ENCODE measurements at places on chromosomes 2 and 18.

- DNase-seq: no peak
These were observed 40.0 kb downstream of the GKN2 start for GRCh38 chr2:68912732-68913131.

DNA sequence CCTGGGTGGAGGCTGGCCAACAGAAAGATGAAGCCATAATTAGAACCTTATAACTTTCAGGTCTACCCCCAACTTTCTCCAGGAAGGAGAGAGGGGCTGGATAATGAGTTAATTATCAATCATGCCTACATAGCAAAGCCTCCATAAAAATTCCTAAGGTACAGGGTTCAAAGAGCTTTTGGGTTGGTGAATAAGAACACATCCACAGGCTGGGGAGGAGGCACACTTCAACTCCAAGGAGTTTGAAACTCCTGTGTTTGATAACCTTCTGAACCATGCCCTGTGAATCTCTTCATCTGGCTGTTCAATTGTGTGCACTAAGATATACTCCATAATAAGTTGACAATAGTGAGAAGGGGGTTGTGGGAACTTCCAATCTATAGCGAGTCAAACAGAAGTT is 552.3 kb downstream of the TDRD15 start:
- no peak for DNase-seq

DNA sequence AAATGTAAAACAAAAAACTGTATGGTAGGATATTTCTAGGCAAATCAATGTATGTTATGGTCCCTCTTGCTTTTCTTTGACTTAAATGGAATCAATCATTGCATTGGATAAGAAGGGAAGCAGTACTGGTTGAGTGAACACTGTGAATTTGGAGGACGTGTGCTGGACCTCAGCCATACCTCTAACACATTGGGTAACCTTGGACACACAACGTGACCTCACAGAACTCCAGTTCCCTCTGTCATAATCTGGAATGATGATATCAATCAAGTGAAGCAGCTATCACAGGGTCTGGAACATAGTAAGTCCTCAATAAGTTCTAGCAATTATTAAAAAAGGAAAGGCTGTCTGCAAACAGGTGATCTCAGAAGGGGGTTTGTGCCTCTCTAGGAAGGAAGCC is 474.9 kb upstream of the TCF4 start:
- no peak for DNase-seq

GRCh38 chr2:64695721-64696261 is 42.1 kb upstream of the SERTAD2 start:
- no peak for DNase-seq

GRCh38 chr2:188303363-188304031 is 11.8 kb downstream of the GULP1 start:
- DNase-seq: no peak

GRCh38 chr18:5662586-5663090 is 118.8 kb upstream of the EPB41L3 start:
- DNase-seq: no peak

GRCh38 chr2:127530245-127531140 is 4.2 kb upstream of the IWS1 start:
- DNase-seq: no peak

- no peak for DNase-seq
These were observed 142.5 kb downstream of the OTX1 start for GRCh38 chr2:63192889-63193774.

GRCh38 chr2:18096836-18097405 is 218.5 kb downstream of the KCNS3 start:
- no peak for DNase-seq

DNA sequence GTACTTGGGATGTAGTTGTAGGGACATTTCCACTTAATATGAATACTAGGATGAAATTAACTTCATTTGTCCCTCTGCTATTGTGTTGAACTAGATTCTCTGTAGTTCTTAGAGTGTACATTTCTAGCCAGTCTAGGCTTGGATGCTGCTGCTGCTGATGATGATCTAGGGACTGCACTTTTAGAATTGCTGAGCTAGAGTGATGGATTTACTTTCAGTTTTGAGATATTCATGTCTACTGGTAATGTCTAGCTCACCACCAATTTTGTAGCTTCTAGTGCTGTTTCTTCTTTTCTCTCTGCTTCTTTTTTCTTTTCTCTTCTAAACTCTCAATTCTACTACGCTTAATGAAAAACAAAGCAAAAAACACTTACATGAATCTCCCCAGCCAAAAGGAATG is 49.4 kb downstream of the MRPS9 start:
- DNase-seq: no peak

DNA sequence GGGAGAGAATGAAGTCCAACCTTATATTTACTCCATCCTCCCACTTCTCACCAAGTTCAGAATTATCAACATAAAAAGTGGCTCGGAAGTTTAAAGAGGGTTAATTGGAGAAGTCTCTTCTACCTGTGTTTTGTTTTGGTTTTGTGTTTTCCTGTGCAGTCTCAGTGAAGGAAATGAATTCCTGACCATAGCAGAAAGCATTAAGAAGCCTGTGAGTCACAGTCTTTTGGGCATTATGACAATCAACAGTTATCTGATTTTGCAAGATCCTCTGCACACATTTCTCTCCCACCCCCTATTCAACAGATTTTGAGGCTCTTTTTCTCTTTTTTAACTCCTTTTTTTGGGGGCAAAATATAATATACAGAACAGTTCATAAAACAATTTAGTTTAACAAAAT is 8.6 kb upstream of the RPL37A start:
- DNase-seq: no peak

GRCh38 chr2:19504400-19505198 is 146.2 kb upstream of the OSR1 start:
- DNase-seq: no peak

- DNase-seq: no peak
These were observed 141.4 kb upstream of the LTBP1 start for GRCh38 chr2:32805104-32806095.

DNA sequence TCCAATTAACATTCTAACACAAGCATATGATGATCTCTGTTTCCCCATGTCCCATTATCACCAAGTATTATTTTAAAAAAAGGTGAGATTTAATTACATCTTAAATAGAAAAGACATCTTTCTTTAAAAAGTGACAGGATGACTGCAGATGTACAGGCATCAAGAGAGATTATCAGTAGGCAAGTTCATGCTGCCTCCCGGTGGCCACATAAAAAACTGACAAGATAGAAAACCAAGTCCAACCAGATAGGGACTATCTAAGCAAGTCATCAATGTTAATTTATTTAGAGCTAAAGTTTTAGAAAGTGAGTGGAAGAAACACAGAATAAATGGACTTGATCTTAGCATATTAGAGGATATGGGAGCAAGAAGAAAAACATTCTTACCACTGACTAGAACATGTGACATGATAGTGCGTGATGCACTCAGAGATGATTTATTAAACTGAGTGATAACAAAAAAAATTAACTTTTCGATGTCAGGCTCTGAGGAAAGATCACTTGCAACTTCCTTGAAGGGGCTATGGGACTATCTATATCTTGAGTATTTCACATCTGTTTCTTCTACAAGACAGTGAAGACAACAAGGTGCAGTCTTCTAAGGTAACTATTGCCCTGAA is 5.4 kb upstream of the TDRD15 start:
- DNase-seq: no peak

- DNase-seq: no peak
These were observed 262.9 kb upstream of the CNTNAP5 start for GRCh38 chr2:123762221-123762620.

Data from hematopoietic multipotent progenitor cell treated with erythropoietin and hydrocortisone succinate and interleukin-3 and kit ligand, for 17 days (in vitro differentiated cells).